ENCODE measurements at places on chromosomes 1 and 21.

GRCh38 chr1:212542761-212543187 lies 65.8 kb upstream of the ATF3 start:
- no peak for DNase-seq

- DNase-seq: no peak
Observed at GRCh38 chr1:2474933-2475371, 1.1 kb upstream of the PLCH2 start.

DNA sequence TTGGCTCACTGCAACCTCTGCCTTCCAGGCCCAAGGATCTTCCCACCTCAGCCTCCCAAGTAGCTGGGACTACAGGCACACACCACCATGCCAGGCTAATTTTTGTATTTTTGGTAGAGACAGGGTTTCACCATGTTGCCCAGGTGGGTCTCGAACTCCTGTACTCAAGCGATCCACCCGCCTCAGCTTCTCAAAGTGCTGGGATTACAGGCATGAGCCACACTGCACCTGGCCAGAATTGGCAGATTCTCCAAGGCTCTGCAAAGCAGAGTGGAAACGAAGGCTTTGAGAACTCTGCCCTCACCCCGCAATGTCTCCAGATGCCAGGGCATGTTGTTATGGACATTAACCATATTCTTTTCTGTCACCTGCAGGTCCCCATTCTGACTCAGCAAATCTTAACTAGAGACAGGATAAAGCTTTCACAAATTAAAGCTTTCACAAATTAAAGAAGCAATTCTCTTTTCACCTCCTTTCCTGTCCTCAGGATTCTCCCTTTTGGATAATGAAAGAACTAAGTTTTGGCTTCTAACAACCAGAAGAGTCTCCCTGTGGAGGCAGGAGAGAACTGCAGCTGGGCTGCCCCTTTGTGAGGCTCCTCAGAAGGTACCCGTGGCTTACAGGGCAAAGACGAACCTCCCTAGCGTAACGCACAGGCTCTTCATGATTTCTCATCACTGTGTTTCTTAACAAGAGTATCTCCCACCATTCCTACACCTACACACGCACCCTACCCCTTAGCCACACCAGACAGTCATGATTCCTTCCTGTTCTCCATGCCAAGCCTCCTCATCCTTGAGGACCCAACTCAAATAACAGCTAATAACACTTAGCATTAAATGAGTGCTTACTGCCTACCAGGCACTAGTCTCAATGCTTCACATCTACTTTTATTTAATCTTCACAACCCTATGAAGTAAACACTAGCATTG lies 29.8 kb downstream of the GPA33 start:
- no peak for DNase-seq

- DNase-seq: no peak
Observed at GRCh38 chr1:246760422-246761347, 36.5 kb downstream of the SCCPDH start.

- DNase-seq: no peak
Observed at GRCh38 chr1:66013371-66013770, 220.7 kb downstream of the PDE4B start.

DNA sequence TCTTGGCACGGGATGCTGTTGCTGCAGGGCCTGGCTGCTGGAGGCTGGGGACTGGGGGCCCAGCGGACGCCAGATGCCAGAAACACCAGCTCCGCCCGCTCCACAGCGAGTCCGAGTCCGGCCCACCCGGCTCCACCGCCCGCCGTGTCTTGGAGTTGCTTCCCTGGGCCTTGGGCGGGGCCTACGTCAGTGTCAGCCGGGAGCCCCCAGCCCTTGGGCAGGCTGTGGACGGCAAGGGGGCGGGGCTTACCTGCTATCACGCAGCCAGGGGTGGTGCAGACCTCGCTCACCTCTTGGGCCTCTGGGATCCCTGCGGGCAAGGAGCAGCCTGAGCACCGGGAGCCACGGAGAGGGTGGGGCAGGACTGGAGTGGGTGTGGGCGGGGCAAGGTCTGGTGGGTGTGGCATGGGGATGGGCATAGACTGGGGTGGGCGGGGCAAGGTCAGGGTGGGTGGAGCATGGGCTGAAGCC lies 21.8 kb downstream of the MMEL1 start:
- no peak for DNase-seq

DNA sequence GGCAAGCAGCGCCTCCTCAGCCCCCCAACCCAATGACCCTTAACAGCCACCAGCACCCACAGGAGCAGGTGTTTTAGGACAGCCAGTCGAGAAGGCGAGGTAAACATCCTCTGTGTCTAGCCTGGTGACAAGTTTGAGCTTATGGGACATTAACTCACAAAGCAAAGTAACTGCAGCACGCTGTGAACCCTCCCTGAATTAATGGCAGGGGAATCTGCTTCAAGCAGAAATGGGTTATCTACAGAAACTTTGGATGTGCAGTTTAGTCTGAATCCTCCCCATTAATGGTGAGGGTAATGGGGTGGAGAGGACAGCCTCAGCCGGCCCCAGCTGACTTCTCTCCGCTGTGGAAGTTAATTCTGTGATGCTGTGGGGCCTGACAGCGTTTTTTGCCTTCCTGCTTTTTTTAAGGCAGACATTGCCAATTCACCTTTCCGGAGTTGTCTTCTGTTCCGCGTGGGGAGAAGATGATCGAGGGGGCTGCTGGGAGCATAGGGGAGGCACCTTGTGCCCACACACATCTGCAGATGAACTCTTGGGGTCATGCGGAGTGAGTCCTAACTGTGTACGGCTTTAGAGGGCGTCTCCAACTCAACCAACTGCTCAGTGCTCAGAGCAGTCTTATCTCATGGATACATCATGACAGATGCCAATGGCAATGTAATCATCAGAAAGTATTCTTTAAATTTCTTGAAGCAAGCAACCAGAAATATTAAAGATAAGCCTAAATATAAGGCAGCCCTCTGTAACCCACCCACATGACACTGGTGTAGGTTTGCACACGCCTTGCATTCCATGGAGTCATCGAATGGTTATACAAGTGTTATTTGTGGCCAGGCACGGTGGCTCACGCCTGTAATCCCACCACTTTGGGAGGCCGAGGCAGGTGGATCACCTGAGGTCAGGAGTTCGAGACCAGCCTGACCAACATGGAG lies 41.0 kb downstream of the POFUT2 start:
- DNase-seq: no peak

DNA sequence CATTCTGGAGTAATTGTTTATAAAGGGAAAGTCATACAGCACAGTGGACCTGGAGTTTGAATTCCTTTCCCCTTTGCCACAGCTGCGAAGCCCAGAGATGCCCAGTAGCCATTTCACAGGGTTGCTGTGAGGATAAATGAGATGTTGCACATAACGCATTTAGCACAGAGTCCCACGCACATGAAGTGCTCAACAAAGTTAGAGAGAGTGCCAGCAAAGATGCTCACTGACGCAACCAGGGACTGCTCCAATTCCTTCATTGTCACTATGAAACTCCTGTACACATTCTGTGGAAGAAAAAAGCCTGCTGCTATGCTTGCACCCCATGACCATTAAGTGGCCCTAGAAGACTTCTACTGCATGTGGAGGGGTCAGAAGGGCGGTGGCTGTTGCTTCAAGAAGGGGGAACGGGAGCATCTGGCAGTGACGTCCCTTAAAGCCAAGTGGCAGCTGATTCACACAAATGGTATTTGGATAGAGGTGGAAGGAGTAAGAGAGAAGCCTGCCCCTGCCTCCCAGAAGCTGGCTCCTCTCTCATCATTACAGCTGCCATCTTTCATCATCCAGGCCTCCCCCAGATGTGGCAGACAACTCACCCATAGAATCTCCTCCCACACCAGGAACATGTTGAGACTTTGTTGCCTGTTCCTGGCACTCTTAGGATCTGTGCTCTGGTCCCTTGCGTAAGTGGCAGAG lies 26.5 kb upstream of the VAV3 start:
- DNase-seq: no peak

- peak; percentile 84 for DNase-seq
Observed at GRCh38 chr21:42973991-42974831, at the start of gene PKNOX1. TSS of gene PKNOX1 (plus strand) at chr21:42974562. CDS start at chr21:43004382, 29,820 bp downstream.

- no peak for DNase-seq
Observed at GRCh38 chr21:19343711-19344110, 940.1 kb upstream of the TMPRSS15 start.

- DNase-seq: no peak
Observed at GRCh38 chr1:32816676-32817158, 441 bp downstream of the YARS1 start.

DNA sequence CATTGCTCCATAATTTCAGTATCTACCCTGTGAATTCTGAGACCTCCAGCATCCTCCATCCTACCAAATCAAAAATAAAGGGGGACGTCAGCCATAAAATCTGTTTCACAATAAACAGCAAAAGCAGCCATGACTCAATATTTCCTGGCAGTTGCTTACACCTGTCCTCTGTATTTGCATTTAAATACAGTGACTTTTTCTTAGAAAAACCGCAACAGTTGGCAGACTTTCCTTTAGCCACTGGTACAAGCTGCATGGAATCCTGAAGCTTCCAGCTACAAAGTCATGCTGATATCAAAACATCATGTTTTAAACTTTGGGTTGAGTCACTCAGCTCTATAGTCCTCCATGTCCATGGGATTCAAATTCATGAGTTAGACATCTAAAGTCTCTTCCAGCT lies 278.0 kb upstream of the KAZN start:
- no peak for DNase-seq

DNA sequence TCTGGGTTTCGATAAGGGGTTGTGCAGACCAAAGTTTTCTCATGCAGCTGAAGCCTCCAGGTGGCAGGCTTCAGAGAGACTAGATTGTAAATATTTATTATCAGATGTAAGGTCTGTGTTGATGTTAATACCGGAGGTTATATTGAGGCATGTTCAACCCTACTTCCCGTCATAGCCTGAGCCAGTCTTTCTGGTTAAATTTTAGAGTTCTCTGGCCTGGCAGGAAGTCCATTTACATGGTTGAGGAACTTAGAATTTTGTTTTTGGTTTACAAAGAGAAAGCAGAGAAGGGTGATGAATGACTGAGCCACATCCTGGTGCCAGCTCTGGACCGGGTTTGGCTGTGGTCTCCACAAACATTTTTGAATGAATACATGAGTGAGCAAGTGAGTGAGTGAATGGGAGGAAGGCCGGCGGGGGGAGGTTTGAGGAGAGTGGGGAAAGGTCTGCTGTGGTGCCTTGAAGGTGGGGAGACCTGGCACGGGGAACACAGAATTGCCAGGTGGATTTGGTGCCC lies 218.5 kb downstream of the DISC1 start:
- DNase-seq: no peak

- DNase-seq: no peak
Observed at GRCh38 chr1:44346184-44346583, 8.9 kb downstream of the ERI3 start.

- no peak for DNase-seq
Observed at GRCh38 chr1:48071513-48071912, 74.3 kb upstream of the TRABD2B start.

GRCh38 chr21:34782506-34783360 lies 113.9 kb downstream of the CLIC6 start:
- DNase-seq: no peak

DNA sequence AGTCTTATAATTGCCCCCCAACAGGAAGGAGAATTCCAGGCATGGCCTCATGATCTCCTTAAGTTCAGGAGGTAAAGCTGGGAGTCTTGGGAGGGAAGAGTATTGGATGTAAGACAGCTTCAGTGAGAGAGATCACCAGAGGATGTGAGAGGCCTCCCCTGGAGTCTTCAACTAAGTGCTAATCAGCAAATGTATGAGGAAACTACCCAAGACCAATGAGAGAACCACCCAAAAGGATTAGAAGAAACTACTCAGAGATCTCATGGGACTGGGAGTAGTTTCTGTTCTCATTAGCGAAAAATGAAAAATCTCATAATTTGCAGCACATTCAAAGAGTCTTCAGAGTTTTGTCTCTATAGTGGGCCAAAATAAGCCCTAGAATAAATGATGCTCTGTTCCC lies 36.6 kb upstream of the WNT2B start:
- DNase-seq: no peak

- no peak for DNase-seq
Observed at GRCh38 chr21:15333136-15333710, 268.4 kb upstream of the NRIP1 start.

- no peak for DNase-seq
Observed at GRCh38 chr1:197144570-197145325, 1.7 kb downstream of the ASPM start.

DNA sequence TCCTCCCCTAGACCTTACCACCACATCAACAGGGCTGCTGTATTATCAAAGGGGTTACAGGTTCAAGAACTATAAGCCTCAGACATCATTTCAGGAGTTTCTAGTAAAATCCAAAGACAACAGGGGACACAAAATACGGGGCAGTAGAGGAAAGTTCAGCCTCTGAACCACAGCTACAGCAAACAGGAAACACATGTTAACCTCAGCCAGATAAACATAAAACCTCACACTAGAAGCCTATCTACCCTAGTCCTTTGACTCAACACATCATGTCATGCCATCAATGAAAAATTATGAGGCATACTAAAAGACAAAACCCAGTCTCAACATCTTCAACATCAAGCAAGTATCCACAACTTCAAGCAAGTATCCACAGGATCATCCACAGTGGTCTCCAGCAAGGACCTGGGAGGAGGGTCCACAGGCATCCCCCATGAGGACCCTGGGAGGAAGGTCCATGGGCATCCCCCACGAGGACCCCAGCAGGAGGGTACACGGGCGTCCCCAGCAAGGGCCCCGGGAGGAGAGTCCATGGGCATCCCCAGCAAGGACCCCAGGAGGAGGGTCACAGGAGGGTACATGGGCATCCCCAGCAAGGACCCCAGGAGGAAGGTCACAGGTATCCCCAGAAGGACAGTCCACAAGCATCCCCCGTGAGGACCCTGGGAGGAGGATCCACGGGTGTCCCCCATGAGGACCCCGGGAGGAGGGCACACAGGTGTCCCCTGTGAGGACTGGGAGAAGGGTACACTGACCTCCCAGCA lies 440.0 kb downstream of the MATN1 start:
- DNase-seq: no peak

- no peak for DNase-seq
Observed at GRCh38 chr1:18866314-18866713, 6.9 kb upstream of the TAS1R2 start.

- DNase-seq: no peak
Observed at GRCh38 chr1:147493349-147493748, 48.0 kb upstream of the BCL9 start.

DNA sequence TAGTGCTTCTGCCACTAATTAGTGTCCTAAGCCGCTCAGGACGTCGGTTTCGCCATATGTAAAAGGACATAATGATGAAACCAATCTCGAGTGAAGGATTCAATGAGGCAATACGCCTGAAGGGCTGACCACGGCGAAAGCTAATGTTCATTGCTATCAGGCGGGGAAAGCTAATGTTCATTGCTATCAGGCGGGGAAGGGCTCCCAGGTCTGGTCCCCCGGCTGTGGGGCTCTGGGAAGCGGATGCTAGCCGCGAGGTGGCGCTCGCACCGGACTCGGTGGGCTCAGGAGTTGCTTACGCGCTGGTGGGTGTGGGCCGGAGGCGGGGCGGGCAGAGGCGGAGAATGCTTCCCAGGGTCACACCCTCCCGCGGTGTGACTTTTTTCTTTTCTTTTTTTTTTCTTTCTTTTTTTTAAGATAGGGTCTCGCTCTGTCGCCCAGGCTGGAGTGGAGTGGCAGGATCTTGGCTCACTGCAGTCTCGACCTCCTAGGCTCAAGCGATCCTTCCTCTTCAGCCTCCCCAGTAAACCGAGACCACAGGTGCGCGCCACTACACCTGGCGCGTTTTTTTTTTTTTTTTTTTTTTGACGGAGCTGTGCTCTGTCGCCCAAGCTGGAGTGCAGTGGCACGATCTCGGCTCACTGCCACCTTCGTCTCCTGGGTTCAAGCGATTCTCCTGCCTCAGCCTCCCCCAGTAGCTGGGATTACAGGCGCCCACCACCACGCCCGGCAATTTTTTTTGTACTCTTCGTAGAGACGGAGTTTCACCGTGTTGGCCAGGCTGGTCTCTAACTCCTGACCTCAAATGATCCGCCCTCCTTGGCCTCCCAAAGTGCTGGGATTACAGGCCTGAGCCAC lies 1.1 kb upstream of the PEAR1 start:
- DNase-seq: peak; percentile 20
